ENCODE measurements at places on chromosomes 5 and 9.

GRCh38 chr5:138981131-138981530, 106.0 kb upstream of the LRRTM2 start:
- DNase-seq: no peak

DNA sequence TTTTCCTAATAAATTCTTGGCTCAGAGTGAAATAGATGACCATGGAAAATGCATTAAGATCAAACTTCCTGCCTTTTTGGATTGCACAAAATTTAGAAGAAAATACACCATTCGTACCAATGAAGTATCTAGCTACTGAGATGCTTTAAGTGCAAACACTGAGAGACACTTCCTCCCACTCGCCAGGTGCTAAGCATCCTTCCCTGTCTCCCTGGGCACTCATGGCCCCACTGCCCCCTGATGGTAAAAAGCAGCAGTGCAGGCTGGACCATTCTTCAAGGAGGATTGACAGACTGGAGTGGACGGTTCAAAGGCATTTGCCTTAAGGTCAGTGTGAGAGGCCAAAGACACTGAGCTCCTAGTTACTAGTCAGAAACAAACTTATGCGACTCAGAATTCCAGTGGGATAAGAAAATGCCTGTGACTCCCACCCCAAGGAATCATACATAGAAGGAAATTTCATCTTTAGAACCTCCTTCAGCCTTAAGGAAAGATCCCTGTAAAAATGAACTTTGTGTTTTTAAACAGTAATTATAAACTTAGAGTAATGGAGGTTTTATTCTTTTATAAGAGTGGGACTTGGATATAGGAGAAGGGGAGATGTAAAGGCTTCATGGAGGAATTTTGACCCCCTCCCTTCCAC, 86.0 kb upstream of the SLC30A5 start:
- no peak for DNase-seq

GRCh38 chr9:18806232-18807080, 226.6 kb downstream of the SAXO1 start:
- DNase-seq: no peak

DNA sequence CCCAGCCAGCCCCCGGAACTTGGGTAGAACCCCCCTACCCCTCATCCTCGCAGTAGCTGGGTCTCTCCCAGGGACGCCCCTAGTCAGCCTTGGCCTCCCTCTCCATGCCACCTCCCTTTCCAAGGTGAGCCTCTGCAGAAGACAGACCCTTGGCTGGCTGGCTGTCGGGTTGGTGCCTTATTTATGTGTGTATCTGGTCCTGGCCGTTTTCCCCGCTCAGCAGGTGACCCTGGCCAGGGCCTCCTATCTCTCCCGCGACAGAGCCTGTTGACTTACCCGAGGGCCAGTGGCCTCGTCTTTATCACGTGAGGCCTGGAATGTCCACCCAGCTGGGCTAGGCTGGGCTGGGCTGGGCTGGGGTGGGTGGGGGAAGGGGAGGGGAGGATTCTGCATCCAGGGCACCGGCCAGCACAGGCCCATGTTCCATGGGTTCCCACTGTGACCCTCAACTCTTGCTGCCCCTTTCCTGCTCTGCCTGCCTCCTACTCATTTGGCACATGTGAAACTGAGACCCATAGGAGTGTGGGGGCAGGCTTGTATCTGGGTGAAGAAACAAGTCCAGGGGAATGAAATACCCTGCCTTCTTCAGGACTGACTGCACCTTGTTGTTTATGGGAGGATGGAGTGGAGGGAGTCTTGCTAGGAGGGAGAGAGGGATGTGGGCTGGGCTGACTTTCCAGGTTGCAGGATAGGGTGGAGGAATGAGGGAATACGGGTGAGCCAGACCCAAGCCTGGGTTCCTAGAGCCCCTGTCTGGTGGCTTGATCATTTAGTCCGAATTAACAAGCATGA, 3.1 kb downstream of the CXXC5 start:
- DNase-seq: no peak

DNA sequence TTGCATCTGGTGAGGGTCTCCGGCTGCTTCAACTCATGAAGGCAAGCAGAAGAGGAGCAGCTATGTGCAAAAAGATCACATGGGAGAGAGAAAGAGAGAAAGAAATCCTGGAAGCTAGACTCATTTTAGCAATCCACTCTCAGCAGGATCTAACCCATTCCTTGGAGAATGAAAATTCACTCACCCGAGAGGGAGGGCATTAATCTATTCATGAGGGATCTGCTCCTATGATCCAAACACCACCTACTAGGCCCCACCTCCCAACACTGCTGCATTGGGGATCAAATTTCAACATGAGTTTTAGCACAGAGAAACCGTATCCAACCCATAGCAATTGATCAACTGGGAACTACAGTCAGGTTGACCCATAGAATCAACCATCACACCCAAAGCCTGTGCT, 98.1 kb upstream of the SV2C start:
- DNase-seq: no peak

DNA sequence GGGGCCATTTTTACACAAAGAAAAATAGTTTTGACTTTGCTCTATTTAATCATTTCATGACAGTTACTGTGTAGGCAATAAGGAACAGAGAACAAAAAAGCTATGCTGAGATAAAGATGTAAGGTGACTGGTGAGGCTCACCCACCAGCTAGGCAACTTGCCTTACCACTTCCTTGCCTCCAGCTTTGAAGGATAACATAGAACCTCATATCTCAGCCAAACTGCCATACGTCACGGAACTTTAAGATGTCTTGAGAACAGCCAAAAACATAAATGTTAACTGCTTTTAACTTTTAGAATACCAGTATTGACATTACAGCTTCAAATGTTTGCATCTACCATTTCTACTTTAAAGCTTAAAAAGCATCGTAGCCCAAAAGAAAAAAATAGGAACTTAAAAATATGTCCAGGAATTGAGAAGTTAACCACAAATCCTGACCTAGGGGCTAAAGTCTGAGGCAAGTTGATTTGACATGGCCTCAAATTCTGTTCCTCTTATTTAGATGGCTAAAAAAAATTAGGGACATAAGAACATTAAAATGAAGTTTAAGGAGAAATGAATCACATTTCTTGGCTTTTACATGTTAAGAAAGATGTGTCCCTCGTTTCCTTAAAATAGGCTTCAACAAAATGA, 7.7 kb upstream of the GCNT4 start:
- no peak for DNase-seq

DNA sequence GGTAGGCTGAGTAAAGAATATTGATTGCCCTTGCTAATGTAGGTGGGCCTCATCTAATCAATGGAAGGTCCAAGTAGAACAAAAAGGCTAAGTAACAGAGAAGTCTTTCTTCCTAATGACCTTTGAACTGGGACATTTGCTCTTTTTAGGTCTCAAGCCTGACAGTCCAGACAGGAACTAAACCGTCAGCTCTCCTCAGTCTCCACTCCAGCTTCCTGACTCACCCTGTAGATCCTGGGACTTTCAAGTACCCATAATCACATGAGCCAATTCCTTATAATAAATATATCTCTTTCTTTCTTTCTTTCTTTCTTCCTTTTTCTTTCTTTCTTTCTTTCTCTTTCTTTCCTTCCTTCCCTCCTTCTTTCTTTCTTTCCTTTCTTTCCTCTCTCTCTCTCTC, 479.5 kb upstream of the PAPPA start:
- no peak for DNase-seq

GRCh38 chr9:135990468-135991429, 29.6 kb upstream of the UBAC1 start:
- no peak for DNase-seq

DNA sequence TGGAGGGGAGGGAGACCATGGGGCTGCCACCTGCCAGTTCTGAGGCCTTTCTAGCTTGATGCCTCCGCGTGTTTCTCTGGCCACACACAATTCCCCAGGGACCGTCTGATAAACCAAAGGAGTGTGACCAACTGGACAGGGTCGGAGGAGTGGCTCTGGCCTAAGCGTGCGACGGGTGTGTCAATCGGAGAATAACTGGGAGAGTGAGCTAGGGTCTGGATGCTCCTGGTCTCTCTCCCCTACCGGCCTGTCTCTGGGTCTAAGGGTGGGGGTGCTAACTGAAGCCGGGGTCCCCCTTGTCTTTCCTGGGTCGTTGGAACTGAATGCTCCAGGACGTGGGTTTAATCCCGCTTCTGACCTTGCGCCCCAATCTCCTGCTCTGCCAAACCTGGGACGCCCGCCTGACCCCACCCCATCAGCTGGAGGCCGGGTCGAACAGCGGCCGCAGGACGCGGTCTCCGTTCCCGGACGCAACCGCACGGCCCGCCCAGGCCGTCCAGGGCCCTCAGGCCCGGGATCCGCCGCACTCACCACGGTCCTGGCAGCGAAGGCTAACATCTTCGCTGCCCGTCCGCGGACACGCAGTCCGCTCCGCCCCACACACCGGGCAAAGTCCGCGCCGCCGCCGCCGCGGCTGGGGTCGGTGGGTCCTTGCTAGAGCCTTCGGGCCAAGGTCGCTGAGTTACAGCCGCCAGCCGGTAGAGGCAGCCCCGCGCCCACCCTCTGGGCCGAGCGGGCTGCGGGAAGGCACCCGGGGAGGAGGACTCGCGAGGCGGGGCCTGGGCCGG, 447 bp downstream of the CRAT start:
- no peak for DNase-seq

GRCh38 chr5:106755066-106755465, 915.7 kb downstream of the EFNA5 start:
- DNase-seq: no peak
